Activated naive CD4-positive, alpha-beta T cell treated with anti-CD3 and anti-CD28 coated beads, Interleukin-2, amount 50 U/mL, for 72 hours (primary cell): ENCODE measurements at places on chromosomes 6 and 20. TPM values are rescaled to one million over a fixed set of nuclear protein-coding genes. Genes with fewer than 3 reads are reported as not detected.

GRCh38 chr20:57985278-57985677, 243.2 kb downstream of the ANKRD60 start:
- no peak for DNase-seq

DNA sequence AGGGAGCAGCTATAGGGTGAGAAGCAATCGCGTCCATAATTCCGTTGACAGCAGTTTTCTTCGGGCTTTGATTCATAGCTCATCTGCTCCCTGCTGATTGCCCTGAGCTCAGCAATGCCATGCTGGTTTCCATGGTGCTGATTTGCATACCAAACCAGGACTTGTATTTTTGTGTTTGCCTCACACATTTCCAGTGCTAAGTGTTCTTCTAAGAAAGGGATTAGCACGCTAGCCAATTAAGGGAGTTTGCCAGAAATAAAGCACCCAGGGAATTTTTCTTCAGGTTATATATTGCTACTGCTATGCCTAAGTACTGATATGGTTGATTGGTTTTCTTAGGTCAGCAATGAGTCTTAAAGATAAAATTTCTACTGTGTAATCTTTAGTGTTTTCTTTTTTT, 177.6 kb downstream of the PLCB1 start:
- no peak for DNase-seq

The LIN28B gene
- not detected for total RNA-seq

DNA sequence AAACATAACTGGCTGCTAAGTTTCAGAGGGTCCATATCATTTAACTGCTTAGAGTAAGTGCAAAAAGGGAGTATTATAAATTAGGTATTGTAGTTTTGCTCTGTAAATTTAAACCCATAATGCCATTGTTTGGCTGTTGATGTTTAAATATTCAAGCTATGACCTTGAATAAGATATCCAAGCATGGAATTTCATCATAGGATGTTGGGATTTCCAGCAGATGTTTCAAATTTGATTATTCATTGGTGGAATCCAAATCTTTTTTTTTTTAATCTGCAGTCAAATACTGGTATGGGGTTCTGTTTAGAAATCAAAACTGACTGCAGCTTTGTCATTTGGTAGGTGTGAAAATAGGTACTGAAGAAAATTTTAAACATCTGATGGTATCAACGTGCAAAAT, 161.0 kb downstream of the KHDC1L start:
- no peak for DNase-seq

- DNase-seq = peak; percentile 82
These were observed at the start of gene MICB for GRCh38 chr6:31497531-31498476. TSS of gene MICB (plus strand) at chr6:31498145. CDS start at chr6:31498194, 49 bp downstream.

The SIM1 gene
- total RNA-seq = not detected

DNA sequence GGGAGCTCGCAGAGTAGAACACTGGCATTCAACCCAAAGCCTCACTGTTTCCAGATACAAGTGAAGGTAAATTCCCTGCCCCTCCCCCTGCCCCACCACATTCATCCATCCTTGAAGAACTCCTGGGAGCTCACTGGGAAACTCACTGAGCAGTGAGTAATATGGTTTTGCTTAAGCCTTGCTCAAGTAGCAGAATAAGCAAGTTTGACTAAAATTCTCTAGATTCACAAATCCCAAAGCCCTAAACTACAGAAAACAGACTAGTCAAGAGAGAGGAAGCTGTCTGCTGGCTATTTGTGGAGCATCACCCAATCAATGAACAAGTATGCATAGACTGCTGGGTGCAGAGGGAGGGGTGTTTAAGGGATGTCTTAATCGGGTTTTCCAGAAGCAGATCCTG, 82.1 kb downstream of the UNC5CL start:
- DNase-seq = no peak
